ENCODE measurements at places on chromosomes 12 and 14.

GRCh38 chr14:106129274-106129673 is 602.9 kb downstream of the TMEM121 start:
- no peak for DNase-seq

DNA sequence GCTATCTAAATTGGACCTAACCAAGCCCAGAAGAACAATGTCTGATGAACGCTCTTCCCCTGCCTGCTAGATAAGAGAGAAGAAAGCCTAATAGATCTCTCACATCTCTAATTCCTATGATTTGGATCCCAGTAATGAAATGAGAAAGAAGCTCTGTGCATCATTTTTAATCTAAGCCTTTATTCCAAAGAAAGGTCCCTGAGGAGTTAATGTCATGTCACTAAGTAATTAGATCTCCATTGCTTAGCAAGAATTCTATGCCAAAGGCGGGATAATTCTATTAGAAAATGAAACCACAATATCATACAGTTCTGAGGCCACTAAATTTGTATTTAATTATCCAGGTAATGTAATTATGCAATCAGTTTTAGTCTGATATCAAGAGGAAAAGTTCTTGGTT is 74.2 kb upstream of the TMEM260 start:
- no peak for DNase-seq

DNA sequence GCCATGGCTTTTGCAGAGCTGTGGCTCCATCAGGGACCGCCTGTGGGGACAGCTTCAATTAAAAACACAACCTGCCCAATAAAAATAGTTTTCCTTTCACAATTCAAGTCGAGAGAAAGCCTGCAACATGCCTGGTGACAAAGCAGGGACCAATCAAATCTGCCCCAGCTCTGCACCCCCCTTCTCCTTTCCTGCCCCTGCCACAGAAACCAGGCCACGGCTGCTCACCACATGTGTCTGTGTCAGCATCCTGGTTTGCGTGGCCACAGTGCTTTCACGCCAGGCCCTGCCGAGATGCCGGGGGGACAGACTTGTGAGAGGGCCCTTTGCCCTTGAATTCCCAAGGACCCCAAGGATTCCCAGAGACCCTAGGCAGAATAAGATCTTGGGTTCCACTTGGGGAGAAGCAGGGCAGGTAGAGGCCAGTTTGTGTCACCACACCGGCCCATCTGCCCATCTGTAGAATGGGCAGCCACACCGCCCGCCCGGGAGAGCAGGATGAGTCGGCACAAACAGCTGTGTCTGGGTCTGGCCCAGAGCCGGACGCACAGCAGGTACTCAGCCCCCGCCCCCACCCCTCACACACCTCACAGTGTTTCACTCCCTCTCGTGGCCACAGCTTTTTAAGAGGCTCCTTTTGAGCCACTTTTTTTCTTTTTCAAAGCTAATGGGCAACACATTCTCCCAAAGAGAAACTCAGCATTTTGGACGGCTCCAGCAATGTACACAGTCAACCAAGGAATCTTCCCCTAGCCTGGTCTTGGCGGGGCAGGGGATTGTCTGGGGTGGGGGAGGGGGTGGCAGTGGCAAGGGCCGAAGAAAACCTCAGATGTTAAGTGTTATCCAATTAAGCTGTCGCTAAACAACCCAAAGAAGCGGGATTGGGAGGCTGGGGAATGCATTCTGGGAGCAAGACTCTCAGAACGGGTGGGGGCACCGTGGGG is 41.5 kb downstream of the BCL11B start:
- no peak for DNase-seq

DNA sequence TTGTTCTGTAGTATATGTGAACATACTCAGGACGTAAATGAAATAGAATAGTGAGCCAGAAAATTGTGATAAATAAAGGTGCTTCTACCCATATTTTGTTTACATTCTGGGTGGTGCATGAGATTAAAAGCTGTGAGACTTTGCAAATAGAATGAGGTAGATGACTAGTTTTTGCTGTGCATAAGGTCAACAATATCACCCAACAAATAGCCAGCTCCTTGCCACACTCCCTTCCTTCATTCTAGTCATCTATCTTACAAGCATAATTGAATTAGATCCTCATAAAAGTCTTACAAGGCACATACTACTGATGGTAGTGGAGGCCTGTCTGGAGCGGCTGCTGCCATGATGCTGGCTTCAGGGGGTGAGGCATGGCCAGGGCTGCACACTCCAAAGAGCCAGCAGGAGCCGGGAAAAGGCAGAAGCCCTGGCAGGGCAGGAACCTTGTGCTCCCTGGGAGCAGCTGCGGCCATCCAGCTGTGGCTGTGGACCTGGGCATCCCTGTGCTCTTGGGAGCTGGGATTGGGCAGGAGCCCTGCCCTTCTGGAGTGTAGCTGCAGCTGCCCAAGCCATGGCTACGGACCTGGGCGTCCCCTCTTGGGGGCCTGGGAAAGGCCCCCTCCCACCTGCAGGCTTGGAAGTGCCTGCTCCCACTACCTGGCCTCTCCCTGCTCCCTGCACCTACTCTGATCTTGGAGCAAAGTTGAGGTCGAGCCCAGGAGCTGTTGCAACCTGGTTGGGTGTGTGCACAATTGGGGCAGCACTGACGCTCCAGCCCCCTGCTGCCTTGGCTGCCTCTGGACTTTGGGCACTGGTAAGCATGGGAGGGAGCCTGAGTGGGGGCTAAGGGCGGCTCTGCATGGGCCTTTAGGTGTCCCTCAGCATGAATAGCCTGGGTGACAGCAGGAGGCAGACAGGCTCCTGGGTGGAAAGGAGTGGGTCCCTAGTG is 112.8 kb downstream of the DACT1 start:
- no peak for DNase-seq

GRCh38 chr12:60148831-60149230 is 553.0 kb downstream of the SLC16A7 start:
- DNase-seq = no peak

DNA sequence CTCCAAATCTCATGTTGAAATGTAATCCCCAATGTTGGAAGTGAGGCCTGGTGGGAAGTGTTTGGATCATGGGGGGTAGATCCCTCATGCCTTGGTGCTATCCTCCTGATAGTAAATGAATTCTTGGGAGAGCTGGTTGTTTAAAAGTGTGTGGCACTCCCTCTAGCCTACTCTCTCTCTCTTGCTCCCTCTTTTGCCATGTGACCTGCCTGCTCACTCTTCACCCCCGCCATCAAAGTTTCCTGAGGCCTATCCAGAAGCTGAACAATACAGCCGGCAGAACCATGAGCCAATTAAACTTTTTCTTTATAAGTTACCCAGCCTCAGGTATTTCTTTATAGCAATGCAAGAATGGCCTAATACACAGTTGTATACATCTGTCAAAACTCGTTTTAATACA is 62.5 kb downstream of the BCL2L14 start:
- no peak for DNase-seq

DNA sequence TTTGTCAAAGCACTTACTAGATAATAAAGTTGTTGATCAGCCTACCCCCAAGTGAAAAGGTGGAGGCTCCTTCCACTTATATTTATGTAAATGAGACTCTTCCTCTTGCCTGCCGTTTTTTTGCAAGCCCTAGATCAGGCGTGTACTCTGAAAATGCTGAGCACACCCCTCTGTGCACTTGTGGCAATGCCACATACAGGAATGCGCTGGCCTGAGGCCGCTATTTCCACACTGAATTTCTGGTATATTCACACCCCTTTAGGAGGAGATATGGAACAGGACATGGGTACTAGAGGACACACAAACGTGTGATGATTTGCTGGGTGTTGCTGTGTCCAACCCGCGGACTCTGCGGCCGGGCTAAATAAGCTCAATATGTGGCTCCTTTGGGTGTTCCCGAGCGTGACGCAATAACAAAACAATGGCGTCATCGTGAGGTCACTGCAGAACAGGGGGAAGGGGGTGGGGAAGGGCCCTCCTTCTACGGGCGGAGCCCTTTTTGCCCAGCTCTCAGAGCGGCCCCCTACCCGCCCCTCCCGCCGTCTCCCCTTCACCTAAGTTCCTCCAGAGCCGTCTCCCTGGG is 554 bp upstream of the TSPAN31 start:
- no peak for DNase-seq

GRCh38 chr12:13229504-13229903 is 33.0 kb downstream of the EMP1 start:
- DNase-seq = no peak

GRCh38 chr12:93226361-93226760 is 151.4 kb upstream of the NUDT4 start:
- no peak for DNase-seq

- DNase-seq = no peak
Observed at GRCh38 chr12:48069241-48069640, 36.6 kb downstream of the SENP1 start.

DNA sequence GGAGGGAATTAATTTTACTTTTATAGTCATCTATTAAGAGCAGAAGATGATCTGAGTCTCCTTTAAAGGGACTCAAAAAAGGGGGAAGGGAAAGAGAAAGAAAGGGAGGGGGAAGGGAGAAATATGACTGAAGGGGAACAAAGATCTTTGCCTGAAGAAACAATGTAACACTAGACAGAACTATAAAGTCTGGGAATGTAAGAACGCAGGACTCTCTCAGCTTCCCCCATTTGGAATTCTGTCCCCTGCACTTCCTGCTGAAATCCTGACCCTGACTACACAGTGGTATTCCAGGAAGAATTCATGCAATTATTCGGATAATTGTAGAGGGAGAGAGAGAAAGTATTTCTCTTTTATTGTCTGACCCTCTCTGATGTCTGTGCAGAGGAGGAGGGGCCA is 8.6 kb upstream of the HOXC11 start:
- DNase-seq = no peak

DNA sequence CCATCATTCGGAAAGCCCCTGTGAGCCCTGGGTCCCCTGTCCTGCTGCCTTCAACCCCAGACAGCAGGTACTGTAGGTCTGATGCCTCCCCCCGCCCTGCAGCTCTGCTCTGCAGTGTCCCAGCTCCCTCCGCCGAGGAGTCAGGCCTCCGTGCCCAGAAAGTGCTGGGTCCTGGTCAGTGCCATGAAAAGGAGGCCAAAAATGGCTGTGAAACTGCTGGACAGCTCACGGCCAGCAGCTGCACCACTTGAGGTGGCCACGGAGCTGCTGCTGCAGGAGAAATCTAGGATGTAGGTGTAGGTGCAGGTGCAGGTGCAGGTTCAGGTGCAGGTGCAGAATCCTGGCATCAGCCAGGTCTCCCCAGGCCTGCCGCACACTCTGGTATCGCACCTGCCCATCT is 196.1 kb downstream of the SLC15A4 start:
- DNase-seq = no peak

- DNase-seq = no peak
Observed at GRCh38 chr12:111121840-111122239, 201.5 kb upstream of the MYL2 start.

DNA sequence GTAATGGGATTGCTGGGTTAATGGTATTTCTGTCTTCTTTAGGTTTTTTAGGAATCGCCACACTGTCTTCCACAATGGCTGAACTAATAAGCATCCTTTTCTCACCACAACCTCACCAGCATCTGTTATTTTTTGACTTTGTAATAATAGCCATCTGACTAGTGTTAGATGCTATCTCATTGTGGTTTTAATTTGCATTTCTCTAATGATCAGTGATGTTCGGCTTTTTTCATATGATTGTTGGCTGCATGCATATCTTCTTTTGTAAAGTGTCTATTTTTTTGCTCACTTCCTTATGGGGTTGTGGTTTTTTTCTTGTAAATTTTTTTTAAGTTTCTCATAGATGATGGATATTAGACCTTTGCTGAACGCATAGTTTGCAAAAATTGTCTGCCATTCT is 377.9 kb downstream of the GALC start:
- no peak for DNase-seq

DNA sequence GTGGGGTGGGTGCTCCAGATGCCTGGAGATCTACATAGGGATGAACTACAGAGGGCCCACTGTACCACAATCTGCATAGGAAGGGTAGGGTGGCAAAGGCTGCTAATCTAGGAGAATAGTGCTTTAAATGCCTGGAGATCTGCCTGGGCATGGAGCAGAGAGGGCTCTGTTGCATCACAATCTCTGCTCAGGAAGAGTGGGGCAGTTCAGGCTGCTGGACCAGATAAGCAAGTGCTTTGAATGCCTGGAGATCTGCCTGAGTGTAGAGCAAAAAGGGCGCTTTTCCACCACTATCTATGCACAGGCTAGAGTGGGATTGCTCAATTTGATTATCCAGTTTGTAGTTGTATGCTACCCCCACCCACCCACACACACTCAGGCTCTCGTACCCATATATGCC is 886.3 kb upstream of the SEL1L start:
- DNase-seq = no peak

DNA sequence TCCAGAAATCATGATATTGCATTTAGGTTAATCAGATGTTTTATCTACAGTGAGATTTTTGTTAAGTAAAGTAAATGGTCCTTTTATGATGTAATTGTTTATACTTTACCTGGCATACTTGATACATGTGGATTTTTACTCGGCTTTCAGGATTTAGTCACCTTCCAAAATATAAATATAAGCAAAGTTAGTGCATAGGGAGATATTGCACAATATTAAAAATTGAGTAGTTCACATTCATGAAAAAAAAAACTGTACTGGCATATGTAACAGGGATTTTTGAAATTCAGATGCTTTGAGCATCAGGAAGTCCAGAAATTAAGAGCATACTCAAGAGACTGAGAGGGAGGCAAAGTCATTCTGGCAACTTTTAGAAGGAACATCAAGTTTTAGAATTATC is 173.5 kb downstream of the PLCZ1 start:
- no peak for DNase-seq

GRCh38 chr14:81221579-81222102 is 882 bp upstream of the GTF2A1 start:
- DNase-seq = no peak

- DNase-seq = no peak
Observed at GRCh38 chr14:87152693-87153092, 840.3 kb downstream of the GALC start.

DNA sequence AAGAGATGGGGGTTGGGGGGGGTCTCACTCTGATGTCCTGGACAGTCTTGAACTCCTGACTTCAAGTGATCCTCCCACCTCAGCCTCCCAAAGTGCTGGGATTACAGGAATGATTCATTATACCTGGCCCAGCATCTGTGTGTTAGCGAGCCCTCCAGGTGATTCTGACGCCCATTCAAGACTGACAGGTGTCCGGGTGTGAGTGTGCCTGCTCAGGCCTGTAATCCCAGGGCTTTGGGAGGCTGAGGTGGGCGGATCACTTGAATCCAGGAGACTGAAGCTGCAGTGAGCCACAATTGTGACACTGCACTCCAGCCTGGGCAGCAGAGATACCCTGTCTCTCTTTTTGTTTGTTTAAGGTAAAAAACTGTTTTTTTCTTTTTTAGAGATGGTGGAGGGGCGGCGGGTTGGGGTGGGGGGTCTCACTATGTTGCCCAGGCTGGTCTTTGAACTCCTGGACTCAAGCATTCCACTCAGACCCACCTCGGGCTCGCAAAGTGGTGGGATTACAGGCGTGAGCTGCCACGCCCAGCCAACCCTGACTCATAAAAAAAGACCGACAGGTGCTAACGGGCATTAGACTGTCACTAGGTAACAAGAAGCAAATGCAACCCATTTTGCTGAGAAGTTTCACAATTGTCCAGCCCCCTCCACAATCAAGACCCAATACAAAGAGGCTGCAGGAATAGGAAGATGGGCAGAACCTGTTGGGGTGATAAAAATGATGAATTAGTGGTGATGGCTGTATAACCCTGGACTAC is 4.7 kb downstream of the VSIG10 start:
- DNase-seq = no peak
